ENCODE measurements at places on chromosomes 2 and 18.

DNA sequence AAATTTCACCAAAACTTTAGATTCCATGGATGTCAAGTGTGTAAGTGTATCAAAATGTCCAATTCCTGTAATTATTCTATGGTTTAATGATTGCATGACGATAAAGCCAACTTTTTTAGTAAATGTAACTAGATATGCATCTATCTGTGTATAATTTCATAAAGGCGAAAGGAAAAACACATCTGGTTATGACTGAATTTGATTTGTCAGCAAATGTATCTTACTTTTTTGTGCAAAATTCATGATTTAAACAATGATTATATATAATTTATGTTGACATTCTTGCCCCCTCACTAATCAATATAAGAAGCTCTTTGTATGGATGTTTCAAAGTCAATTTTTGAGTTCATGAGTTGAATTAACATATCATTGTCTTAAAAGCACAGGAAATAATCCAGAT, 138.5 kb downstream of the KCNJ3 start:
- DNase-seq, result no peak

DNA sequence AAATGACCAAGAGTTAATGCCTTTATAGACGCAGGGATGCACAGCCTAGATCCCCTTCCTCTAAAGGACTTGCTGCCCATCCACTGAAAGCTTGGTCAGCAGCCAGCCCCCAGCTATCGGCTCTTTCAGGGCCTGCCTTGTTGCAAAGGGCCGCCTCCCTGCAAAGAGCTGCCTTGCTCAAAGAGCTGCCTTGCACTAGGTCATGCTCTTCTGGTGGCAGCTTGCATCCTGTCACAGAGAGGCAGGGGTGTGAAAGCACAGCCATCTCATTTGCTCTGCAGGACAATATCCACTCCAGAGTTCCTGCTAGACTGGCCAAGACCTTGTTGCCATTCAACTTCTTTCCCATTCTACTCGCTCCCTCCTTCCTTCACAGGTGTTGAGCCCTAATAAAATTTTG, 137.1 kb downstream of the MCFD2 start:
- DNase-seq, result no peak

DNA sequence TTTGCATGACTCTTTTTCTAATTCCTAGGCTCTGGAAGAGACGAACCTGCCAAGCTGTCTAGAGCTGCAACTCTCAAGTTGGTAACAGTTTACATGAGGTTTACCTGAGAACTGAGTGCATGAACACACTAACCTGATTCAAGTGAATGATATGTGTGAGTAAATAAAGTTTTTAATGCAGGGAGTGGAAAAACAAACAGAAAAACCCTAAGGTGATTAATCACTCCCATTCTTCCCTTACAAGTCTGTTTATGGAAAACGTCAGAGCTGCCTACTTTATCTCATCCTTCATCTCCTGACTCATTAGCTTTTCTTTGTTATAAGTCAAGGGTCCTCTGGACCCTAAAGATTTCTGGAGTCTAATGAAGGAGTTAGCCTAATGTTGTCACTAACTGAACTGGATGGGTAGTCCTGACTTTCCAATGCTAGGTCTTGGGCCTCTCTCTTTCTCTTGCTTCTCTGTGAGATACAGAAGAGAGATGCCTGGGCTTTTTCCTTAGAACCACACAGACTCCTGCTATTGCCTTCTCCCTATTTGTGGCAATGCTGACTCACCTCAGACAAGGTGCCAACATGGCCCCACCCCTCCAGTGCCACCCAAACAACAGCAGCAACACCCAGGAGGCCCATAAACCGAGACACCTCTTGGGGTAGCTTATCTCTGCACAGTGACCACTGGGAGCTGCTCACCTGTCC, 952.4 kb downstream of the EPHA4 start:
- DNase-seq, result no peak

DNA sequence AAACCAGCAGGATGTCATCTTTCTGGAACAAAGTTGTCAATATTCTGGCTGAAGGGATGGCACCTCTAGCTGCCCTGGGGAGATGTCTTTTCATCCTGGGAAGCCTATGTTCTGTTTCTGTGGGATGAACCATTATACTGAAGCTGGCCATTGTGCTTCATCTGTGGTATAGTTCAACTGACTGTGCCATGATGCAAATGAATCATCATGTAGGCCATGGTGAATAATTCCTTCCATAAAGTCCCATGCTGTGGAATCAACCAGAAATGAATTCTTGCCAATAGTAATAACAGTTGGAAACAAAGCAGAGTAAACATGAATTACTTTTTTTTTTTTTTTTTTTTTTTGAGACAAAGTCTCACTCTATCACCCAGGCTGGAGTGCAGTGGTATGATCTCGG, 64.1 kb upstream of the CNGA3 start:
- no peak for DNase-seq

DNA sequence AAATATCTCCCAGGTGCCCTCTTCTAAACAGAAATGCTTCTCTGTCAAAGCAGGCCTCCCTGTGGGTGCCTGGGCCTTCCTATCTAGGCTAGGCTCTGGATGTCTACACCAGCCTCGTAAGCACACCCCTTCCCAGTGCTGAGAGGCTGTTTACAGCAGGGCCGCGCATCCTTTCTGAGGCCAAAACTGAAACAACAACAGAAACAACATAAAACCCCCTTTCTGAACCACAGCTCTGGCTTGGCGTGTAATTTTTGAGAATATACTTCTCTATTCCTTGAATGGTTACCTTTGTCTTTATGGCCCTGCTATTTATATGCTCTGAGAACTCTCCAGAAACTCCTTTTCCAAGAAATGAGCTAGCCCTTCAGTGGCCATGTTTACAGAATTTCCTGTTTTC, 118.4 kb downstream of the BCL2L11 start:
- DNase-seq, result no peak

All from stimulated activated CD8-positive, alpha-beta memory T cell treated with anti-CD3 and anti-CD28 coated beads, Interleukin-15, amount 100 ng/mL, for 48 hours (primary cell).